Mesenteric fat pad (tissue), 1 donor: ENCODE measurements at places on chromosomes 5 and 9. TPM values are rescaled to one million over a fixed set of nuclear protein-coding genes. Genes with fewer than 3 reads are reported as not detected.

DNA sequence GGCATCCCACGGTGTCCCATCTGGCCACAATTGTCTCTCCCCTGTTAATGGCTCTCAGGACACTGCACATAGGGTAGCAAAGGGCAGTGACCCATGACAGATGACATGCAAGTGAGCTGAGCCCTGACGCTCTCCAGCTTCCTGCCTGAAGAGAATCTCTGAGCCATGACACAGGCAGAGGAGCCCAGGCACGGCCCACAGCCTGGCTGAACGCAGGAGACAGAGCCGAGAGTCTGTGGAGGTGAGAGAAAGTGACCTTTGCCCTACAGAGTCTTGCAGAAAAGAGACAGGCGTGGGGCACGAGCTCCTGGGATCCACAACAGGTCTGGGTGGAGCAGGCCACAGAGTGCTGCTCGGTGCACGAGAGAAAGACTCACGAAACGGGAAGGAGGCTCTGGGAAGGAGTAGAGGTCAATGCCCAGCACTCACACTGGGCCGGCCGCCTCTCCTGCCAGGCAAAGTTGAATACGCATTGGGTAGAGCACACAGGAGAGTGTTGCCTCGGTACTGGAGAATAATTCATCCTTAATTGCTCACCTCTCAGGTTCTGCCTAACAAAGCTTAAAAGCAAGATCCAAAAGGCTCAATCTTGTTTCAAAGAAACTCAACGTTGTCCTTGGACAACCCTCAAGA lies 90.3 kb downstream of the MRPL36 start:
- DNase-seq: no peak

DNA sequence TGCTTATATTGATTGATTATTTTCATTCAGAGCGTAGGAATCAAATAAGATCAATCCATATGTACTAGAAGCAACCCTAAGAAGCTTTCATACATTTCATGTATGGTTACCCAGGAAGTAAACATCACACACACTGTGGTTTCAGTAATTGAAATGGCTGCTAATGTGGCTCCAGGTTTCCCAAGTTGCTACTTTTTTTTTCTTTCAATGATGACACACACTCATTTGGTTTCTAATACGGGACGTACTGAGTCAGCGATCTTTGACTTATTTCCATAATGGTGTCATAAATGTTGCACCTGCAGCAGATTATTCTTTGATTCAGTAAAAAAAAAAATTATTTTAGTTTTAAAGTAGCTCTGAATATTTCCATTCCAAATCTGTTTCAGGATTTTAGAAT lies 248.6 kb downstream of the CTNND2 start:
- DNase-seq: no peak

DNA sequence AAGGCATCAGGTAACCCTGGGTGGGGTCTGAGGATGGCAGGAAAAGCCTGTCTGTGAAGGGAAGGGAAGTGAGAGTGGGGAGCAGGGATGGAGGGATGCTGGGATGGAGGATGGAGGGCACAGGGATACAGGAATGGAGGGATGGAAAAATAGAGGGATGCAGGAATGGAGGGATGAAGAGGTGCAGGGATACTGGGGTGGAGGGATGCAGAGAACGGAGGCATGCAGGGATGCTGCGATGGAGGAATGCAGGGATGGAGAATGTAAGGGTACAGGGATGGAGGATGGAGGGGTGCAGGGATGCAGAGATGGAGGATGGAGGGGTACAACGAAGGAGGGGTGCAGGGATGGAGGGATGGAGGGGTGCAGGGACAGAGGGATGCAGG lies 9.1 kb downstream of the PTGES2 start:
- DNase-seq: no peak

GRCh38 chr9:114163517-114163951 lies 8.2 kb downstream of the COL27A1 start:
- no peak for DNase-seq

DNA sequence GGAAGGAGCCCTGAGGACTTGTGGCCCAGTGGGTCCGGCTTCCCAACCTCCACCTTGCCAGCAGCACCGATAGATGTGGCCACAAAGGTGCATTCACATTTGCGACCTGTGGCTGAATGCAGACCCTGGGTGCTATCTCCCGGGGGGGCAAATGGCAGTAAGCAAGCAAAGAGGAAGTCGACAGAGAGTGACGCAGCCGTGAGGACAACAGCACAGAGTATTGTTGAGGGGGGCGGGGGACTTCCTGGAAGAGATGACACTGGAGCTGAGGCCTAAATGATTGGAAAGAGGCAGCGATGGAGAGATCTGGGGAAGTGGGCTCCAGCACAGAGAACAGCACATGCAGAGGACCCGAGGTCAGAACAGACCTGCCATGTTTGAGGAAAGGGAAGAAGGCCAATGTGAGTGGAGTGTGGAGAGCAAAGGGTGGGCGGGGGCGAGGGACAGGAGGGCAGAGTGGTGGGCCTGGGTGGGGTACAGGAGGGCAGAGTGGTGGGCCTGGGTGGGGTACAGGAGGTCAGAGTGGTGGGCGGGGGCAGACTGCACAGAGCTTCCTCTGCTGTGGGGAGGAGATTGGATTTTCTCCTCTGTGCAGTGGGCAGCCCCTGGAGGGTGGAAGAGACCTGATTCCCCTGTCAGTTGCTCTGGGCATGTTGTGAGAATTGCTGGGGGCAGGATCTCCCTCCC lies 42.6 kb downstream of the ADAMTS2 start:
- no peak for DNase-seq

- no peak for DNase-seq
These were observed 388.4 kb upstream of the PTGER4 start for GRCh38 chr5:40291338-40291737.

DNA sequence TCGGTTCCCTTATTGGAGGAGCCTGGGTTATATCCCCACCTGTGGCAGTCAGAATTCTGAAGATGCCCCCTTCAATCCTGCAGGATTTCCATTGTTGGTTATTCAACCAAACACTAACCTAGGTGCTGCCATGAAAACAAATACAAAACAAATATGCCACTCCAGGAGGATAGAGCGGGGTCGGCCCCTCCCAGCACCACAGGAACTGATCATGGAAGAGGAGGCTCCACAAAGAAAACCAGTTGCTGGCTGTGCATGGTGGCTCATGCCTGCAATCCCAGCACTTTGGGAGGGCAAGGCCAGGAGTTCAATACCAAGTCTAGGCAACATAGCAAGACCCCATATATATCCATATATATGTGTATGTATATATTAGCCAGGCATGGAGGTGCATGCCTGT lies 13.2 kb upstream of the ADGRD2 start:
- DNase-seq: peak; percentile 64

DNA sequence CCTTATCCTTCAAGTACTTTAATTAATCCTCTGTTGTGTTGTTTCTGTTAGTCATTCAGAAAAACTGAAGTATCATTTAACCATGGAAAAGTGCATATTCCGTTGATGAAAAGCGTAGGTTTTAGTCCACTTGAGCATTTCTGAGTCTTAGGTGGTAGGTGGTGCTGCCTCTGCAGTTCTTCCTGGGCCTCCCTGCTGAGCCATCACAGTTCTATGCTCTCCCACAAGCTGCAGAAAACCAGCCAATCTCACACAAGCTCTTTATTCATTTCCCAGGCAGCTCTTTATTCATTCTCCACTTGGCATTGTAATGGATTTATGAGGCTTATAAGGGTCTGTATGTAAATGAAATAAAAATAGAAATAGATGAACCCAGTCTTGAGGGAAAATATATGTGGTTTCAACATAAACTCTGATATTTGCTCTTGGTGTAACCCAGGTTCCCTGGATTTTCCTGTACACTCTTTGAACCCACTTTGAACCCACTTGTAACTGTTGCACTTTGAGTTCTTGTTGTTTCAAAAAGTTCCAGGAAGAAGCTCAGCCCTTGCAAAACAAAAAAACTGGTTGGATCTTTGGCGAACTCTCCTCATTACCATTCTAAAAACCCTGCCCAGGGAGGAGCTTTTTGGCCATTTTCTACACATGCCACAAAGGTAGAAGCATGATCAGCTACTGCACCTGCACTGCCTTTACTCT lies 56.0 kb downstream of the ZNF510 start:
- DNase-seq: no peak

The HMCN2 gene
- total RNA-seq: 3.1 TPM

The TLX3 gene
- total RNA-seq: not detected

The WDR38 gene
- total RNA-seq: not detected

The PDE6A gene
- total RNA-seq: not detected

The TAS2R1 gene
- total RNA-seq: not detected

The ZNF618 gene
- total RNA-seq: 8.2 TPM
